ENCODE measurements at places on chromosomes 7 and 10.

- no peak for DNase-seq
Measured at GRCh38 chr10:10792681-10793080, 225.0 kb upstream of the CELF2 start.

DNA sequence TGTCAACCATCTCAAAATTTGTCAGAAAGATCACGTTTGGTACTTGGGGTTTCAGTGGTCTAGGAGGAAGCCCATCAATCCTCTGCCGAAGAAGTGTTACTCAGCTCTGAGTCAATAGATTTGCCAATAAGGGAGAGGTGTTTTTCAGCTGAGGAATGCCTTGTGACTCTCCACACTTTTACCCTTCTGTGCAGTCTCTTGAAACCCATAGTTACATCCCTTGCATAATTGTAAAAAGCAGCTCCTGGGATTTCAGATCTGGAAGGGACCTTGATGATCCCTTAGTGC is 47.5 kb downstream of the INSYN2A start:
- DNase-seq = peak; percentile 78

GRCh38 chr10:132303361-132304115 is 4.2 kb downstream of the STK32C start:
- DNase-seq = no peak

- DNase-seq = no peak
Measured at GRCh38 chr7:66142334-66142733, 27.7 kb downstream of the CRCP start.

DNA sequence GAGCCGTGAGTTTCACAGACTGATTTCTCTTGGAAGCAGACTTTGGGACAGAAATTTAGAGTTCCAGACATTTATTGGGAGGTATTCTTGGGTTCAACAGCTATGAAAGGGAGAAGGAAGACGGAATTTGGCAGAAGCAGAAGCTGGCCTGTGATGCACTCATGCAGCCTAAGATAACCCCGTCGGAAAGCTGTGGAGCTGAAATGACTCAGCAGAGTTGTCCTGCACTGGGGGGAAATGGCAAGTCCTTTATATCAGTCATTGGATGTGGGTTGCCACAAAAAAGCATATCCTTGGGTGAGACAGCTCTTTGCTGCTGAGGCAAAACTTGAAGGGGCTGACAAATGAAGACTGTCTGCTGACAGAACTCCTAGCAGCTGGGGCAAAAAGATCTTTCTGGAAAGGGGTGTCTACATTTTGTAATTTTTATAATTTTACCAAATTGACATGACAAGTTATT is 11.5 kb upstream of the MICU1 start:
- DNase-seq = peak; percentile 96

GRCh38 chr7:47725031-47725780 is 143.3 kb upstream of the TNS3 start:
- no peak for DNase-seq

DNA sequence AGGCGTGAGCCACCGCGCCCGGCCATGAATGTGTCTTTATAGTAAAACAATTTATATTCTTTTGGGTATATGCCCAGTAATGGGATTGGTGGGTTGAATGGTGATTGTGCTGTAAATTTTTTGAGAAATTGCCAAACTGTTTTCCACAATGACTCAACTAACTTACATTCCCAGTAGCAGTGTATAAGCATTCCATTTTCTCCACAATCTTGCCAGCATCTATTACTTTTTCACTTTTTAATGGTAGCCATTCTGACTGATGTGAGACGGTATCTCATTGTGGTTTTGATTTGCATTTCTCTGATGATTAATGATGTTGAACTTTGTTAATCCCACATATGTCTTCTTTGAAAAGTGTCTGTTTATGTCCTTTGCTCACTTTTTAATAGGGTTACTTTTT is 1187.9 kb downstream of the XPNPEP1 start:
- no peak for DNase-seq

- no peak for DNase-seq
Measured at GRCh38 chr7:48004638-48005037, 24.3 kb downstream of the SUN3 start.

DNA sequence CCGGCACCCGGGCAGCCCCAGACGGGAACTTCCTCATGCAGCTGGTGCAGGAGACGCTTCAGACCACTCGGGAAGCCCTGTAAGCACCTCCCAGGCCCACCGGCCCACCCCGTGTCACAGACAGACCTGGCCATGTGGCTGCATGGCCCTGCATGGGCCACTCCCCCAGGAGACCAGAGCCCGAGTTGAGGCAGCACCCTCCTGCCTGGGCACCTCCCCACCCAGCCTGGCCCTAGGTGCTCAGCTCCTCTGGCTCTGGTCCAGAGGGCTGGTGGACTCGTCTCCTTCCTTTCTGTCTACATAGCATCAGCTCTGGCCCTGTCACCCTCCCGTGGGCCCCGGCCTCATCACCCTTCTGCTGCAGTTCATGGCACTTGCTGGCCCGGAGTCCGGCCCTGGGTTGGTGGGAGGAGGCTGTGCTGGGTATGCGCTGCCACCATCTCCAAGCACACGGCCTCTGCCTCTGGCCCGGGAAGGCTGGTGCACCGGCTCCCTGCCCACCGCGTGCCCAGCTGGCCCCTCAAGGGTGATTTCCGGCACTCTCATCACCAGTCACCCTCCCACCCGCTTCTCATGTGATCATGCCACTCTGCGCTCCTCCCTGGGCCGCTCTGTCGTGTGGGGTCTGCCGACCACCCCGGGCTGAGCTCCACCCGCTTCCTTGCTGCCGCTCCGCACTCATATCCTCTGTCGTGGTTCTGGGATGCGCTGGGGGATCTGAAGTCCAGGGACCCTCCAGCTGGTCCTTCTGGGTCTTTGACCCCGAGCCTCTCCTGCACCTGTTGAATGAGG is 53.1 kb upstream of the DPYSL4 start:
- DNase-seq = no peak

GRCh38 chr10:50615658-50616057 is 8.1 kb downstream of the SGMS1 start:
- no peak for DNase-seq

GRCh38 chr10:4691776-4692175 is 134.2 kb upstream of the AKR1E2 start:
- no peak for DNase-seq

DNA sequence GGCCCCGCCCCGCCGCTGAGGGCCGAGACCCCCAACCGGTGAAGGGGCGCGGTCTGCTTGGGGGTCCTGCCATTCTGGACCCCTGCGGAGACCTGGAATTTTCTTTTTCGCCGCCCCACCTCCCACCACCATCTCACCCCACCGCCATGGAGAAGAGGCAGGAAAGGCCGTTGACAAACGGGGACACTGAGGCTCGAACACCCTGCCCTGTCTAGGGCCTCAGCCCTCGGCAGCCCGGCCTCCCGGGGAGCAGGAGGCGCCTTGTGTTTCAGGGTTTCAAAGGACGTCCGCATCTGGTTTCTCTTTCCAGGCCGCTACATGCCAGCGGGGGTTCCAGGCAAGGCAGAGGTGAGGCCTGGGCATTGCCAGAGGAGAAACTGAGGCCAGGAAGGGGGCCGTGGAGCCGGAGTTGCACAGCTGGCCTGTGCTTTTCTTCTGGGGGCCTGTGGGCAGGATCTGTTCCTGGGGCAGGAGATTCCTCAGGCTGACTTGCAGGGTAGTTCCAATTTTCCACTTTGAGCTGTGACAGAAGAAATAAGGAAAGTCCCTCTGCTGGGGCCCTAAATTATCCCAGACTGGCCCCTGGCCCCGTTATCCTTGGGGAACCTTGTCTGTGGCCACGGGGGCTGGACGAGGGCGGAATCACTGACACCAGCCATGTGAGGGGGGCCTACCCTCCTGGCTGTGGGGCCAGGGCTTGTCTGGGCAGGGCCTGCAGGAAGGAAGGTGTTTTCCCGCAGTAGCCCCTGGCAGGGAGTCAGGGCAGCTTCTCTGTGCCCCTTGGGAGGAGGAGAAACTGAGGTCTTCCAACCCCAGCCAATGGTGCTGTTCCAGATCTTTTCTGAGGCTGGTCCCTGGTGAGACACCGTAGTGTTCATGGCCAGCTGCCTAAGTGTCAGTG is 900 bp upstream of the MICALL2 start:
- peak; percentile 16 for DNase-seq

DNA sequence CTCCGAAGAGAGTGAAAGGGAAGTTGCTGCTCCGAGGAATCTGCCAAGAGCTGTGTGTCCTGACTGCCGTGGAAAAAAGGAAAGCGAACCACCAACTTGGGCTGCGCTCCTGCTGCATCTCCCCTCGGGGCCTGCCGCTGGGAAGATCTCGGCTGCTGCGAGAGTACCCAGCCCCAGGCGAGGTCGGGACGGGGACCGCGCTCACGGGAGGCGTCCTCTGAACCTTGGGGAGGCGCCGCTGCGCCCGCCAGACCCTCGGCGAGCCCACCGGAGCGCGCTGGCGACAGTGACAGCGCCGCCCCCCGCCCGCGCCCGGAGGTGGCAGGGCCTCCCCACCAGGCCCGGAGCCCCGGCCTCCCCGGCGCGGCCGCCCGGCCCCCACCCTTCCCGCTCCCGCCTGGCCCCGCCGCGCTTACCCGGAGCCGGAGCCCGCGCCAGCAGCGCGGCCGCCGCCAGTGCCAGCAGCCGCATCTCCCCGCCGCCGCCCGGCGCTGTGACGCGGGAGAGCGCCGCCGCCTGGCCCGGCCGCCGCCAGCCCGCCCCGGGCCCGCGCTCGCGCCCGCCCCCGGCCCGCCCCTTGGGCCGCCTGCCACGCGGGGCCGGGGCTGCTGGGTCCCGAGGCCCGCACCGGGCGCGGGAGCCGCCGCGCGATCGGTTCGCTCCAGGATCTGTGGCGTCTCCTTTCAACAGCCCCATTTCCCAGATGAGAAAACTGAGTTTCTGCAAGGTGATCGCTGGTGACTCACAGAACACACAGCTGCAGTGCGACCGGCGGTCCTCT is at the start of gene VSTM4:
VSTM4 (minus strand) TSS at position 508 of the 781 bp plus-strand sequence; CDS start at position 471, 37 bp downstream.
- no peak for DNase-seq

DNA sequence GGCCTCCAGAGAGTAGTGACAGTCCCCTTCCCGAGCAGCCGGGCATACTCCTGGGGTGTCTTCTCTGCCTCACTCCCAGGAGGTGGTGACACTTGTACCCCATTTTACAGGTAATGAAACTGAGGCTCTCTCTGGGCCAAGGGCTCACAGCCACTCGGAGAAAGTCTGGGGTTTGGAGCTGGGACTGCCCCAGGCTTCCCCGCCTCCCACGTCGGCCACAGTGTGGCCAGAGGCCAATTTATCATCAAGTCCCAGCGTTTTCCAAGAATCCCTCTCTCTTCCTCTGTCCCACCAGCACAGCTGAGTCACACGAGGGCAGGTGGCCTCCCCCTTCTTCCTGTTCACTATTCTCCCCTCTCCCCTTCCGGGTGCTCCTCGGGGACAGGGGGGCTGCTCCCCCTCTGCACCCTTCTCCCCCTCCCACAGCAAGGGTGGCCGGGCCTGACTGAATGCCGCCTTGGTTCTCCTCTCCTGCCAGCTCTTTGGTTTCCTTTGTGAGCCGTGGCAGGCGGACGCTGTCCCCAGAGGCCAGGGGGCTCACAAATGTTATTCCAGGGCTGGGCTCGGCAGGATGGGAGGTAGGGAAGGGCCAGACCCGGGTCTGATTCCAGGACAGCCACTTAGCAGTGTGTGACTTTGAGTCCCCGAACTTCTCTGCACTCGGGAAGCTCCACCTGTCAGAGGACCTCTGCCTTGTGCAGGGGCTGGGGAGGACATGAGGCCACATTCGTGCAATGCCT is 17.7 kb downstream of the CLIP2 start:
- no peak for DNase-seq

GRCh38 chr7:44212018-44212417 is 11.2 kb downstream of the YKT6 start:
- no peak for DNase-seq

GRCh38 chr7:93327006-93327633 is 95.0 kb downstream of the VPS50 start:
- DNase-seq = peak; percentile 76

- no peak for DNase-seq
Measured at GRCh38 chr10:108615576-108616320, 1307.6 kb downstream of the XPNPEP1 start.

DNA sequence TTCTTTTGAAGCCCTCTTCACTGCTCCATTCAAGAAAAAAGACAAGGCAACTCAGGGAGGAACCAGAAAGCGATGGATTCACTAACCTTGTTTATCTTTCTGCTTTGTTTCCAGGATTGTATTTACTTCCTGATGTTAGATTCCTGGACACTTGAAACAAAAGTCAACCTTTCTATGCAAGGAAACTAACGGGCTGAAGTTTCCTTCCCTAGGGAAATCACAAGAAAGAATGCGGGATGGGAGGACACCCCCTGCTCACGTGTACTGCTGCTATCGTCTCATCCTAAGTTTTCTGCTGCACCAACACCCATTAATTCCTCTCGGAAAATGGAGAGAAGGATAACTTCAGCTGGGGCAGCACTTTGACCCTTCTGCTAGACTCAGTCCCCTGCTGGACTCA is 50.3 kb downstream of the ELMO1 start:
- DNase-seq = no peak

DNA sequence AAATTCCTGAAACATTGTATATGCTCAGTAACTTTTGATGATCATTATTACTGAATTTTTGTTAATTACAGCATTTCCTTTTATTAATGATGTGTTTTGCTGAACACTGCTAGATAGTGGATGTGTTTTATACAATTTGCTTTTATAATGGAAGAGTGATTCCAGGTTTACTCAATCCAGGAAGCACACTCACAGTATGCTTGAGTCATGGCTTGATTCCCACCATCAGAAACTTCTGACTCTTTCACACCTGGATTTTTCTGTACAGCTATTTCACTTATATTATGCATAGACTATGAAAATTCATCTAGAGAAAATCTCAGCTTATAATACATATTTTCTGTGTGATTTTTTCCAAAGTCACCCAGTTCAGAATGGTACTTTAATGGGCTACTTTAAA is 1040.9 kb downstream of the GRM8 start:
- no peak for DNase-seq

- DNase-seq = no peak
Measured at GRCh38 chr10:78774614-78774998, 294.2 kb upstream of the ZMIZ1 start.

DNA sequence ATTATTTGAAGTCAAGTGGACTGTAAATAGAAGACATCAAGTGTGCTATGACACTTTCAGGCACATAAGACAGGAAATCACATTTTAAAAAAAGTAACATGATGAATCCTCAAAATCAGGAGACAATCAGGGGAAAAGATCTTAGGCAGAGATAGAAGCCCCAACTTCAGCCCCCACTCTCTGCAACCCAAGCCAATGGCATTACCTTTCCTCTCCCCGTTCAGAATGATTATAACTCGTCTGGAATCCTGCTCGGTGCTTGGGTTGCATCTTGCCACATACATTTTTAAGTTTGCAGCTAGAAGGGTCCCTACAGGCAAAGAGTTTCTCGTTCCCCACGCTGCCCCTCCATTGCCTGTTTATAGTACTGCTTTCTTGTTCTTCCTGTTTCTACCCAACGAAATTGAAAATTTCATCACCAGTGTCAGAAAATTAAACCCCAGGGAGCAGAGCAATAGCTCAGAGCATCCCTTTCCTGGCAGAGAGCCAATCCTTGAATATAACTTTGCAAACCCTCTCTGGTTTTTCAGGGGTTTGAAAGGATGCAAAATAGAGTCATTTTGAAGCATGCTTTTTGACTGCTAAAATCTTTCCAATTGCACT is 260.5 kb upstream of the AOAH start:
- peak; percentile 80 for DNase-seq

GRCh38 chr10:132563485-132564248 is 26.1 kb downstream of the INPP5A start:
- DNase-seq = no peak

Measured in MV-4-11 (cell line).